ENCODE measurements at places on chromosomes 6 and 20.

- DNase-seq, result no peak
Observed at GRCh38 chr6:116924245-116924644, 47.2 kb downstream of the RFX6 start.

DNA sequence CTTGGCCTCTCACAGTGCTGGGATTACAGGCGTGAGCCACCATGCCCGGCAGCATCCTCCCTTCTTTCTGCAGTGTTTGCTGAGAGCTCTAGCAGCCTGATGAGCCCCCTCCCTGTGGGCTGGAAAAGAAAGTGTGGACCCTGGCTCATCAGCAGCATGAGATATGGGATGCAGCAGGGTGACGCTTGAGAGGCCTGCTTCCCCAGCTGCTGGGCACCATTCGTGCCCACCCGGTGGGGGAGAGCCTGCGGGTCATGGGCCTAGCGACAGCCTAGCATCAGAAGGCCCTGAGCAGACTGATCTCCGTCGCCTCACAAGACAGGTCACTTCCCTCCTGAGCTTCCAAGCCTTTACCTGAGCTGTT, 16.0 kb upstream of the CCDC167 start:
- DNase-seq, result no peak

- no peak for DNase-seq
Observed at GRCh38 chr6:127893541-127893940, 7.3 kb downstream of the THEMIS start.

DNA sequence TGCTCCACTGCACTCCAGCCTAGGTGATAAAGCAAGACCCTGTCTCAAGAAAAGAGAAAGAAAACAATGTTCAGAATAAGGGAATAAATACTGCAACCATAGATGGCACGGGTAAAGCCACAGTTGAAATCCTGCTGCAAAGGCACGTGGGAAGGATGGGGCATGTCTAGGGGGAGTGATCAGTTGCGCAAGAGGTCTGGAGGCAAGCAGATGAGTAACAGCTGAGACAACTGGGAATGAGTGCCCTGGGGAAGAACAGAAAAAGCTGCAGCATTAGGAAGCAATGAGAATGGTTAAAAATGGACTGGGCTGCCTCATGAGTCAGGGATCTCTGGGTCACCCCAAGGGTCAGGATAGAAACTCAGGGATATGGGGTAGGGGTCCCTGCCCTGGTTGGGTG, 96.3 kb downstream of the GMPR start:
- DNase-seq, result peak; percentile 67

DNA sequence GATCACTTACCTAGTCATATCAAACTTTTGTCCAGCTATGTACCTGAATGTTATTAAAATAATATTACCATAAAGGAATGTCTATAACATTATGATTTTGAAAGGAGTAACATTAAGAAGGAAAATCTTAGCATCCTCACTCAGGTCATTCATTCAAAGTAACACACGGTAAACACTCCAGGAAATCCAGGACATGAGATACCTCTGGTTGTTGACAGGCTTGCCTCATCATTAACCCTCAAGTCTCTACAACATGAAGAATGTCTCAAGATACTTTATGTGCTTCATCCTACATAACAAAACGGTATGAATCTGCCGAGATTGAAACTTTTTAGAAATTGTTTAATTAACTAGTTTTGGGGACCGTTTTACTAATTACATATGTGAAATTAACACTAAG, 690 bp upstream of the FILIP1 start:
- DNase-seq, result no peak

GRCh38 chr6:134774201-134774638, 175.7 kb downstream of the ALDH8A1 start:
- no peak for DNase-seq

- no peak for DNase-seq
Observed at GRCh38 chr20:58102744-58103516, 125.5 kb downstream of the ANKRD60 start.

GRCh38 chr6:97160280-97160679, 122.7 kb downstream of the MMS22L start:
- DNase-seq, result no peak

- no peak for DNase-seq
Observed at GRCh38 chr6:126091466-126091865, 105.1 kb downstream of the TRMT11 start.

GRCh38 chr6:12608016-12608860, 108.3 kb upstream of the PHACTR1 start:
- DNase-seq, result no peak

DNA sequence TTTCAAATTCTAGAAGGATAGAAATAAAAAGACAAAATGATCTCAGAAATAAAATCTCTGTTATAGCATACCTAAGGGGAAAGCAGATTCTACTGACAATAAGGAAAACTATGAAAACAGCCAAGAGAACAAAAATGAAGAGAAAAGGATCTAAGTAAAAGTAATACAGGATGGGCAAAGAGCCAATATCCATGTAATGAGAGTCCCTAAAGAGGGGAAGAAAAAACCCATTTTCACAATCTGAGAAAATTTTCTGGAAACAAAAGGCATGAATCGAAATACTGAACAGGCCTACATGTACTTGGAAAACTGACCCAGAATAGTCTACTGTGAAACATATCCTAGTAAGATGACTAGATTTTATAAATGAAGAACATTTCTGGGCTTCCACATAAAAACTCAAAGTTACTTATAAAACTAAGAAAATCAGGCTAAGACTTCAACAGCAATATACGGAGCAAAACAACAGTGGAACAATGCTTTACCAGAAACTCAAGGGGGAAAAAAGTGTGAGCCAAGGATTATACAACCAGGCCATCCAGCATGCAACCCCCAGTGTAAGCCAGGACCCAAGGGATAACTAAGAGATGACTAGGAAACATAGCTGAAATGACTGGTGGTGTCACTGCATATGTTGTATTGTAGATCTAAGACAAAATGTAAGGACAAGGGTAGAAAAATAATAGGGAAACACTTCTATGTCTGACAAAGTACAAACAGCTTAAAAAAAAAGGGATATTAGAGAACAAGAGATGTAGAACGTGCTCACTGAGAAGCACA, 10.2 kb downstream of the NAPB start:
- no peak for DNase-seq

DNA sequence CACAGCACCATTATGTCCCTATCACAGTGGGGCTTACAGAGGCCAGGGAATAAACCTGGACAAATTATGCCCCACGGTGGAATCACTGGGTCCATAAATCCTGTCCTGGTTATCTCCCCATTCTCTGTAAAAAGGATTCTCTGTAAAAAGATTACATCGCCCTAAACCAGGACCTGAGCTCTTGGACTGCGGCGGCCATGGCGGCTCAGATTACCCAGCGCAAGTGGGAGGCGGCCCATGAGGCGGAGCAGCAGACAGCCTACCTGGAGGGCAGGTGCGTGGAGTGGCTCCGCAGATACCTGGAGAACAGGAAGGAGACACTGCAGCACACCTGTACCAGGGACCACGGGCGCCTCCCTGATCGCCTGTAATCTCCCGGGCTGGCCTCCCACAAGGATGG, 8.4 kb upstream of the HLA-A start:
- no peak for DNase-seq

GRCh38 chr6:7881765-7882500, 28.7 kb downstream of the TXNDC5 start:
- DNase-seq, result no peak

GRCh38 chr20:1833728-1834726, 61.2 kb upstream of the SIRPA start:
- DNase-seq, result no peak

- no peak for DNase-seq
Observed at GRCh38 chr20:53660947-53661381, 67.3 kb upstream of the ZNF217 start.

DNA sequence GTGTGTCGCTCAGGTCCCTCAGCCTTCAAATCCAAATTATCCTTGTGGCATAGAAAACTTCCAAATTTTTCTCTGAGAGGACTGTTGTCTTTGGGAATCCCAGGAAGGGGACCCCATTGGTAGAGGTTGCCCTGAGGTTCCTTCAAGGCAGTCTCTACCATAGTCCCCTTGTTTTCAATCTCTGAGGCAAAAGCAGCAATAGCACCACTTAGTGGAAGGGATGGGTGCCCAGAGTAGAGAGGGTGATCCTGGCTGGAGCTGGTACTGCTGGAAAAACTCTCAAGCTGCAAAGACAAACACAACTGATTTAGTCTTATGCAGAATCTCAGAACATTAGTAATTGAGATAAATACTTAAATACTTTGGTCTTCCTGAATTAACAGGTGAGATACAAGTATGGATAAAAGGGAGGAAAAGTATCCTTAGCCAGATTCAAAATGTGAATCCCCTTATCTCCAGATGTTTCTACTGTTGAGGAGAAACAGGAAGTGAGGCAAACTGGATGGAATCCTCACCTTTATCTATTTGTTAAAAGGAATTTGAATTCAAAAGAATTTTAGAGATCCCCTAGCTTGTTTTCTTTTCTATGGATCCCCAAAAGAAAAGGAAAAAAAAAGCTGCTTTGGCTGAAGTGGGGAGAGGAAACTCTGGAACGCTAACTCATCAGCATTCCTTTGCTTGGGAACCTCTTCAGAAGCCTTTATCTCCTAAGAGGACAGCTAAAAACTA, 13.4 kb downstream of the ZNF318 start:
- no peak for DNase-seq

DNA sequence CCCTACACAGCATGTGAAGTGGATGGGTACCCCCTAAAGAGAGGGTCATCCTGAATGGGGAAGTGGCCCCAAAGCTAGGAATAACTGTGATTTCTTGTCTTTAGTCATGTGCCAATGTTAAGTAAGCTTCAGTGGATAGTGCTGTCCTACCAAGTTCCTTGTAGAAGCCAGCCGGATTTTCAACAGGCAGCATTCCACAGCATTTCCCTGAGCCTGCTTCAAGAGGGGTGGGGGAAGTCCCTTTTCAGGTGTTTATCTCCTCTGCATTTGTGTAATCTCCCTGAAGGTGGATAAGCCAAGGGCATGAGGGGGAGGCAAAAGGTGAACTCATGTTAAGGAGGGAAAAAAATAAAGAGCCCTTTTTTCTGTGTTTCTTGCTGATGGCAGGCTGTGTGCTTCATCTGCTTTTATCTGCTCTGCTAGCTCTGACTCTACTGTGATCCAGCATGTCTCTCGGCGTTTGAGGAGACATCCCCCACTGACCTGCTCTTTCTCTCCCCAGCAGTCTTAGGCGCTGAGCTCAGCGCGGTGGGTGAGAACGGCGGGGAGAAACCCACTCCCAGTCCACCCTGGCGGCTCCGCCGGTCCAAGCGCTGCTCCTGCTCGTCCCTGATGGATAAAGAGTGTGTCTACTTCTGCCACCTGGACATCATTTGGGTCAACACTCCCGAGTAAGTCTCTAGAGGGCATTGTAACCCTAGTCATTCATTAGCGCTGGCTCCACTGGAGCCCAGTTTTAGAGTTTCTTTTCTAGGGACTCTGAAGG, 1.9 kb downstream of the EDN1 start:
- no peak for DNase-seq

DNA sequence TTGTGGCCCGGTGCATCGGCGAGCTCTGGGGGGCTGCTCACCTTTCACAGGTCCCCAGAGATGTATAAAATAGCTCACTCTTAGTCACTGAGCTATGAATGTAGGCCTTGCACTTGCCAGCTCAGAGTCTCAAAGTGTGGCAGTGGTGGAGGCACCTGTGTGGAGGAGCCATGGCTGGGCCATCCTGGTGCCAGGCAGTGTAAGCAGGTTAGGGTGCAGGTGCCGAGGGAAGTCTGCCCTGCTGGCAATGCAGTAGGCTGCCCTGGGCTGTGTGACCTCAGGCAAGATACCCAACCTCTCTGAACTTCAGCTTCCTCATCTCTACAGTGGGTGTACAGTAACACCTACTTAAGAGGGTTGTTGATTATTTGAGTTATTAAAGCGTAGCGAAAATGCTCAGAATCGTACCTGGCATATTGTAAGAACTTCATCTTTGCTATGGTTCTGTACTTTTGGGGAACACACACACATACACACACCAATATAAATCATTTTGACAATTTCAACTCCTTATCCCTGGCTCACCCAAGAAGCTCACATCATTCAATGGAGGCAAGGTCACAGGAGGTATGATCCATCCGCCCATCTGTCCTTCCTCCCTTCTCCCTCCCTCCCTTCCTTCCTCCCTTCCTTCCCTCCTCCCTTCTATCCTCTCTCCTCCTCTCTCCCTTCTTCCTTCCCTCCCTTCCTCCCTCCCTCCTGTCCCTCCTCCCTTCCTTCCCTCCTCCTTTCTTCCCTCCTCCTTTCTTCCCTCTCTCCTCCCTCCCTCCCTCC, 66.8 kb upstream of the STX16 start:
- DNase-seq, result no peak

DNA sequence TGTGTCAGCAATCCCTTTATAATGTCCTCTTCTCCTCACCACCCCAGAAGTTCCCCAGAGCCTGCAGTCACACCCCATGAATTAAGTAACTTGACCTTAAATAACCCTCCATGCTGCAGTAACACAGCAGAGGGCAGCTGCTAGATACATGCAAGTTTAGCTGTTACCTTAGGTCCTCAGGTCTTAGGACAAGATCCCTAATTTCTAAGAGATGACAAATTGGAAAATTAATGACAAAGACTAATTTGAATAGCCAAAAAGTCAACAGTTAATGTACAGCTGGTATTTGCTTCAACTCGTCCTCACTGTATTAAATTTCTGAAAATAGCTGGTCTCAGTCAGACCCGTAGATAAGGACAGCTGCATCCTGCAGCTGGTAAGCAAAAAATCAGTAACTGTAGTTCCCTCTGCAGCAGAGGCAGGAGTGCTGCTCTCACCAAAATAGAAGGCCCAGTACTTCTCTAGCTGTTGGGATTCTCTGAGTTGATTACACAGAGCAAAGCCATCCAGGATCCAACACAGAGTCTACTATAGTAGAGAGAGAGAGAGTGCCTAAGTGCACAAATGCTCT, 62.4 kb downstream of the TNFRSF21 start:
- DNase-seq, result no peak

DNA sequence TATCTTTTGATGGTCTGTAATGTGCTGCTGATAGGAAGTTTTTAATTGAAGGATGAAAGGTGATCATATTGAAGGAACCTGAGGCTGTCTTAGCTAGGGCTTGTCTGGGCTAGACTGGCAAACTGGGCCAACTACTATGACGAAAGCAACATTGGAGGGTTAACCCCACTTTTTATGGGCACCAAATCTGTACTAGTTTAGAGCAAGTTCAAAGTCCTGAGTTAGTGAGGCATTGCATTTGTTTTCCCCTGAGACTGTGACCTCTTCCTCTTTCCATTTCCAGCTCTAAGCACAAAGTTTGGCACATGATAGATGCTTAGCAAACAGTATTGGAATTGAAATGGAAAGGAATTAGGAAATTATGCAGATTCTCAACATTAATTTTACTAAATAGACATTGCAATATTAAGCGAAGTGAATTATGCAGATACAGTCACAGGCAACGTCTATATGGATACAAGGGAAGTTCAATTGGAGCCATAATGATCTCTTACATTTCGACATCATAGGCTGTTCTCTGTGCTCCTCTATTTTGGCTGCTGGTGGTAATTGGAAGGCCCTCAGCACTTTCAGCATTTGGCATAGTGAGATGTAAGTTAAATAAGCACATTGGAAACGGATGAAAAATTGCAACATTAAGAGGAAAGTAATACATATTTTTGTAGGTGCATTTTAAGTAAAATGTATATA, 22.2 kb downstream of the CEP57L1 start:
- DNase-seq, result no peak
